ENCODE measurements at places on chromosomes 2 and 18.

- DNase-seq, result no peak
Observed at GRCh38 chr2:224195925-224196571, 157.0 kb upstream of the SERPINE2 start.

- DNase-seq, result no peak
Observed at GRCh38 chr2:118856330-118856977, 9.0 kb upstream of the EN1 start.

GRCh38 chr2:231413921-231414476 lies 18.5 kb downstream of the B3GNT7 start:
- no peak for DNase-seq

DNA sequence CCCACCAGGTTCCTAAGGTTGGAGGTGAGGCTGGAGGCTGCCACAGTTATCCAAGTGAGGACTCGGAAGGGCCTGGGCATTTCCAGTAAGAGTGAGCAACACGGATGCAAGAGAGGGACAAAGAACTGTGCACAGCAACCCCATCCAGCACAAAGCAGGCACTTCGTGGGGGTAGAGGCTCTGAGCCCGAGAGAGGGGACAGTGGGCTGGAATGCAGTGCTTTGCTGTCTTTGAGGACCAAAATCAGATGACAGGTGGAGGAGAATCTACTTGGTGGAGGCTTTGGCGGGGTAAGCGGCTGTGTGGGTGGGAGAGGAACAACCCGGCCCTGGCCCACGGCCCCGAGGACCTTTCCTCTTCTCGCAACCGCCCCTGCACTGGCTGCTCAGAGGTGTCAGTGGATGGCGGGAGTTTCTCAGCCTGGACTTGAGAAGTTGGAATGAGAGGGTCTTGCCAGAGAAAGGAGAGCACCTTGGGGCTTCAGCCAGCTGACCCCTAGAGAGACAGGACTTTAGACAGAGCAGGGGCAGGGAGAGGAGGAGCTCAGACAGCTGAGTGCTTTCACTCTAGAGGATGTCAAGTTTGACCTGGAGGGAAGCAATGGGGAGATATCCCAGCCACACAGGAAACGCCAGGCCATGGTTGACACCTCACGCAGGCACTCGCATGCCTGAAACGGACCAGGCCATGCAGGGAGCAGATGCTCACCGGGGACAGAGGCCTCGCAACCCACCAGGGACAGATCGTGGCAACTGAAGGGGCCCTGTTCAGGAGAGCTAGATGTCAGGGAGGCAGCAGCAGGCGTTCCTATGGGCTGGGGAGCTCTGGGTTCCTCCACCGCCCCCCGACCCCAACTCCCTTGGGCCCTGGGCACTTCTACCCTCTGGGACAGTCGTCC lies 11.6 kb downstream of the RAMP1 start:
- DNase-seq, result no peak

GRCh38 chr2:98509542-98510321 lies 65.1 kb downstream of the INPP4A start:
- no peak for DNase-seq

DNA sequence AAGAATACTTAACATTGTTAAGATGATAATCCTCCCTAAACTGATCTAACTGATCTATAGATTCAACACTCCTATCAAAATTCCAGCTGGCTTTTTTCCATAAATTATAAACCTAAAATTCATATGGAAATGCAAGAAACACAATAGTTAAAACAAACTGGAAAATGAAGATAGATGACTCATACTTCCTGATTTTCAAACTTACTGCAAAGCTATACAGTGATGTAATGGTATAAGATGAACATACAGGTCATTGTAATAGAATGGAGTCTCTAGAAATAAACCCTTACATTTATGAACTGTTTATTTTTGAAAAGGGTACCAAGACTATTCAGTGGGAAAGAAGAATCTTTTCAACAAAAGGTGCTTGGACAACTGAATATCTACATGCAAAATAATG lies 32.3 kb downstream of the UBXN4 start:
- no peak for DNase-seq

DNA sequence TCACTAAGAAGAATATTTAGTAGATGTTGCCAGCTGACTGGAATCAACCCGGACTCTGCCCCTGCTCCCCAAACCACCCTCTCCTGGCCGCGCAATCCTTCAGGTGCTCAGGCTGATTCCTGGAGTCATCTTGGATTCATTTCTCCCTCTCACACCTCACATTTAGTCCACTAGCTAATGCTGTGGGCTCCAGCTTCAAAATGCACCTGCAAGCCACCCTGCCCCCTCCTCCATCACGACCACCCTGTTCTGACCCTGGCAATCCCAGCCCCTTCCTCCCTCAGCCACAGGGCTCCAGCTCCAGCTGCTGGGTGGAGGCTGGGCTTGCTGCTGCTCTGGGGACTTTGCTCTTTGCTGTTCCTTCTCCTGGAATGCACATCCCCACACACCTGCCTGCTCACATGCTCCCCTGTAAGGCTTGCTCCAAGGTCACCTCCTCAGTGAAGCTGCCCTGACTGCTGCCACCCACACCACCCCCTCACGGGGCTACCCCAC lies 61.3 kb upstream of the SH3RF3 start:
- DNase-seq, result no peak

- DNase-seq, result no peak
Observed at GRCh38 chr2:64524604-64525316, 632 bp downstream of the AFTPH start.

DNA sequence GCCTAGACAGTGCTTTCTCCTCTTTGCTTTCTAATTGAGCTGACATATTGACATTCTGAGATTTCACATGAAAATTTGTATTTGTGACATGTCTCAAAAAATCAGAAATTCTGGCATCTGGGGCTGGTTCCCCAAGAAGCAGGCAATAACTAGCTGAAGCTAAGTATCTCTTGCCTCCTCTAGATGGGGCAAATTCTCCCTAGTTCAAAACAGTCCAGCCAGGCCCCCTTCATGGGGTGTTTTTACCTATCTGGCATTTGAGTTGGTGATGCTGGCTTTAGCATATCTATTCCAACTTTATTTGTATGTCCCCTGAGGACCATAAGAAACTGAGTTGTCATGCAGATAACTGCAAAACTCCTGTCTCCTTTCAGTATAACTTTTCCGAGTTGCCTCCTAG lies 39.9 kb downstream of the ARHGAP15 start:
- DNase-seq, result no peak

GRCh38 chr2:46305767-46306166 lies 8.6 kb downstream of the EPAS1 start:
- DNase-seq, result no peak

GRCh38 chr18:9861933-9862332 lies 23.8 kb upstream of the TXNDC2 start:
- no peak for DNase-seq

DNA sequence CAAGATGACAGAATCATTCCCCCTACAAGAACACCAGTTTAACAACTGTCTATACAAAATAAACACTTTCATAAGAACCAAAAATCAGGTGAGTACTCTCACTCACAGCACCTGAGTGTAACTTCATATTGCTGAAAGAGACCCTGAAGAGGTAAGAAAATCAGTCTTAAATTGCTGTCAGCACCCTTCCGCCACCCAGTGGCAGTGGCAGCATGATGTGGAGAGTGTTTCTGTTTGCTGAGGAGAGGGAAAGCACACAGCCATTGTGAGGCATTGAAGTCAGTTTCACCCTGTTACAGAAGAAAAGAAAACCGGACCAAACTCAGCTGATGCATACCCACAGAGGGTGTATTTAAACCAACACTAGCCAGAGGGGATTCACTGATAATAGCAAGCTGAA lies 1240.8 kb upstream of the CRIM1 start:
- no peak for DNase-seq

GRCh38 chr2:14304326-14304725 lies 328.2 kb upstream of the LRATD1 start:
- DNase-seq, result no peak

DNA sequence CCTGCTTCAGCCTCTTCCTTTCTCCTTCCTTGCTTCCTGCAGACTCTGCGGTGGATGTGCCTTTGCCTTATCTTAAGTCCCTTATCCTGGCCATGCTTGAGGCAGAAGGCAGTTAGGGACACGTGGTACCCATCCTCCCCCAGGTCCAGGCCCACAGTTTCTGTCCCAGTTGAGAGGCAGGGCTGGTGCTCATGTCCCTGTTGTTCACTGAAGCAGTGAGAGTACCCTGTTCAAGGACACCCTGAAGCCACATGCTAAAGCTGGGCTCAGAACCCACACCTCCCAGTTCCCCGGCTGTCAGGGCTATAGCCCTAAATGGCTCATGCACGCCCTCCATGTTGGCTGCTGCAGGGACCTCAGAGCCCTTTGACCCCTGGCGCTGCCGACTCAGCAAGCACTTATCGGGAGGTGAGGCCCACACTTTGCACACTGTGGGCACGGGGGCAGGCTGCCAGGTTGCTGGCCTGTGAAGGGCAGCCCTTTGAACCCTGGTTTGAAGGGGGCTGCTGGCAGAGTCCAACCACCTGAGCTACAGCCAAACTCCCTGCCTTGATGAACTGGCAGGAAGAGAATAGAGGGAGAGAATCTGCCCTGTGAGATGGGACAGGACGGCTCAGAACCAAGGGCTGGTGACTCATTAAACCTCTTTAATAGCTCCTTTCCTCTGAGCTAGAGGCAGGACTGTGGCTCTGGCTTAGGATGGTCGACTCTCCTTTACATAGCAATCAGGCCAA lies 6.3 kb downstream of the KHK start:
- no peak for DNase-seq

DNA sequence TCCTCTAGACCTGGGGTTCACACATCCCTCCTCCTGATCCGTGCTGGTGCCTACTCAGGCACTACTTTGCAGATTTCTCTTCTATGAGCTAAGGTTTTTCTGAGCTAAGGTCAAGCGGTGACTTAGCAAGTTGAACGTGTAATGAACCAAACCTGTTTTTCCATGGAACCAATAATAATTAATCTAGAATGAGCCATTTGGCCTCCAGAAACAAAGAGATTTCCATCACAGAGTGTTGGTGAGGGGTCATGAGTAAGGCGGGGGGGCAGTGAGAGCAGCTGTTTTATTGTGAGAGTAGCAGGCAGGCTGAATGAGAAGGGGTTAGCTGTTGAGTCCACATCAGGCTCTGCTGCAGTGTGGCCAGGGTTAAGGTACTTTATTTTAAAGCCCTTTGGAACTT lies 112.0 kb upstream of the FOSL2 start:
- DNase-seq, result no peak

GRCh38 chr2:66526180-66526579 lies 91.3 kb downstream of the MEIS1 start:
- no peak for DNase-seq

DNA sequence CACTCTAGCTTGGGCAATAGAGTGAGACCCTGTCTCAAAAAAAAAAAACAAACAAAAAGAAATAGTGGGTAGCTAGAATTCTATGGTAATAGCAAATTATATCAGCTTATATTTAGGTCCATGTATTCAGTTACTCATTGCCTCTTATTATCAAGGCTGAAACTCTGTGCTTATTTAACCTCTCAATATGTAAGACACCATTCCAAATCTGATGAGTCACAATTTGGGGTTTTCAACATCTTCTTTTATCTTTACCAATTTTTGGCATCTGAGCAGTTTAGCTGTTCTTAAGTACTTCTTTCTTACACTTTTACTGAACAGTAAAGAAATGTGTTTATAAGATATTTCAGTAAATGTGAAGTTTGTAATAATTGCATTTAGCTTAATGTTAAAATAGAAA lies 69.3 kb downstream of the TTC27 start:
- DNase-seq, result peak; percentile 51

GRCh38 chr2:117674172-117674571 lies 140.3 kb upstream of the DDX18 start:
- no peak for DNase-seq

DNA sequence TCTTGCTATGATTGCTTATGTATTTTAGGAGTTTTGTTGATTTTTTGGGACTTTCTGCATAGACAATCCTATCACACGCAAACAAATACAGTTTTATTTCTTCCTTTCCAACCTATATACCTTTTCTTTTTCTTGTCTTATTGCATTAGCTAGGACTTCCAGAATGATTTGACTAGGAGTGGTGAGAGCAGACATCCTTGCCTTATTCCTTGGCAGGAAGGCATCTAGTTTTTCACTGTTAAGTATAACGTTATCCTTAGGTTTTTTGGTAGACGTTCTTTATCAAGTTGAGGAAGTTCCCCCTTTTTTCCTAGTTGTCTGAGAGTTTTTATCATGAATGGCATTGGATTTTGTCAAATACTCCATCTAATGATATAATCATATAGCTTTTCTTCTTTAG lies 25.8 kb downstream of the EHBP1 start:
- DNase-seq, result no peak

DNA sequence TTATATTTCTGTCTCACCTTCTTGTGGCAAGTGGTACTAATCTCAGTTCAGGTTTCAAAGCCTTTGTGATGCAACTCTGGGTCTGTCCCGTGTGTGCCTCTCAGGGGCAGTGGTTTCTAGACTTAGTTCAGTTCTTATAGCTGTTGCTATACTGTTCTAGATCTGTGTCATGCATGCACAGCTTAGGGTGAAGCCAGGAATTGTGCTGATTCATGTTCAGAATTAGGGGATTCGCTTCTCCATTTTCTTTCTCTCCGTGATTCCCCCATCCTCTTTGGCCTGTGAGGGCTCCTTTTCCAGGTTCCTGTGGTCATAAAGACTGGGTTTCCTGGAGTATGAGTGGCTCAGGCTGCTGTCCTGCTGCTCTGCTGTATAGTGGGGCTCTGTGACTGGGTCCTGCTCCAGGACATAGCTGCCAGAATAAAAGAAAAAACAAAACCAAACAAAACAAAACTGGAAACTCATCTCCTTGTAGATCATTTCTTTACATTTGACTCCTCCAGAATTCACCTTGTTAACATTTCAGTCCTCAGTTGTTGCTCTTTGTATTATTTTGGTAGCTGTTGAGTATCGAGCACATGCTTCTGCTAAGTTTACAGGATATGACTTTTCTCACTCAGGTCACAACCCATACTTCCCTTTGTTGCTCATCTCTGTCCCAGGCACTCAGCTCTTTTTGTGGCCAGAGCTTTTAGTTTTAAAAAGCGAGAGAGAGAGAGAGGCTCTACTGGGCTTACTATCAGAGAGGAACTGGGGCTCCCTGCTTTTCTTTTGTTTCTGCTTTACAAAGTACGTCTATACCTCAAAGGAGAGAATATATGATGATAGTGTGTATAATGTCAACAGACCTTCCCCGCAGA lies 34.2 kb downstream of the CERS6 start:
- no peak for DNase-seq

DNA sequence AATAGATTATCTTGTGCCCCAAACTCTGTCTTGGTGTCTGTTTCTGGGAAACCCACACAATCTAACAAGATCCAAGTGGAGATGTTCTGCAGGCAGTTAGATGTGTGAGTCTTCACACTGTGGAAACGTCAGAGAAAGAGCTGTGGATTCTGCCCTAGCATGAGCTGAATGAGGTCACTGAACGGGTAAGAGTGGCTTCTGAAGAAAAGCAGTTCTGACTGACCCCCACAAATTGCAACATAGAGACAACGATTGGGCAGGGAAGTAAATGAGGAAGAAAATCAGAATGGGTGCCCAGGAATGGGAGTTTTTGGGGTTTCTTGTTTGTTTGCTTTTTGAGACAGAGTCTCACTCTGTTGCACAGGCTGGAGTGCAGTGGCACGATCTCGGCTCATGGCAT lies 12.9 kb upstream of the RPL37A start:
- DNase-seq, result no peak

- DNase-seq, result no peak
Observed at GRCh38 chr2:30421604-30422443, 25.2 kb upstream of the LCLAT1 start.
